ENCODE measurements at places on chromosomes 1 and 21. TPM values are rescaled to one million over a fixed set of nuclear protein-coding genes. Genes with fewer than 3 reads are reported as not detected.

DNA sequence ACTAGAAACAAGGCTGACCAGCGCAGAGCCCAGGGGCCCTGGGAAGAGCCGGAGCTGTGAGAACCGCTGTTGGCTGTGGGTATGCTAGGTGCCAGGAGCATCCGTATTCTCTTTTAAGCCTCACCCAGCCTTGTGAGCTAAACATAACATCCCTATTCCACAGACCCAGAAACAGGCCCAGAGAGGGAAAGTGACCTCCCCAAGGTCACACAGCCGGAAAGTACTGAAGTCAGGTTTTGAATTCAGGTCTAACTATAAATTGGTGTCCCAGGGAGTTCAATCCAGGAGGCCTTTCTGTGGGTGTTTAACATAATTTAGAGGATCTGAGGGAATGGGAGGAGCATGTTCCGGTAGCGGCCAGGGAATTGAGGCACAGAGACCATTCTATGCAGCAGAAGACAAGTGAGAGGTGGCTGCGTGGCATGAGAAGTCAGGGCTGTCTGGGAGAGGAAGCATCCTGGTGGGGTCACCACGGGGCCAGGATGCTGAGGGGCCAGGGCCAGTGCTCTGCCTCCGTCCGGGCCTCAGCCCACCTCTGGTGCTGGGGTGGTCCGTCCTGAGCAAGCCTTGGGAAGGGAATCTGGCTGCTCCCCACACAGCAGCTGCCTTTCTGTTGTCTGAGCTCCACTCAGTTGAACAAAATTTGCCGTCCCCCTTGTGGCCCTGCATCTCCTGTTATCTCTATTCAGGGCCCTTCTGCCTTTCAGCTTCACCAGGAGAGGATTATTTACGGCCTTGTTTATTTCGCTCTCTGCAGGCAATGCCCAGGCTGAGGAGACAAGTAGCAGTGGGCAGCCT lies 338.8 kb upstream of the VAMP3 start:
- DNase-seq = no peak

DNA sequence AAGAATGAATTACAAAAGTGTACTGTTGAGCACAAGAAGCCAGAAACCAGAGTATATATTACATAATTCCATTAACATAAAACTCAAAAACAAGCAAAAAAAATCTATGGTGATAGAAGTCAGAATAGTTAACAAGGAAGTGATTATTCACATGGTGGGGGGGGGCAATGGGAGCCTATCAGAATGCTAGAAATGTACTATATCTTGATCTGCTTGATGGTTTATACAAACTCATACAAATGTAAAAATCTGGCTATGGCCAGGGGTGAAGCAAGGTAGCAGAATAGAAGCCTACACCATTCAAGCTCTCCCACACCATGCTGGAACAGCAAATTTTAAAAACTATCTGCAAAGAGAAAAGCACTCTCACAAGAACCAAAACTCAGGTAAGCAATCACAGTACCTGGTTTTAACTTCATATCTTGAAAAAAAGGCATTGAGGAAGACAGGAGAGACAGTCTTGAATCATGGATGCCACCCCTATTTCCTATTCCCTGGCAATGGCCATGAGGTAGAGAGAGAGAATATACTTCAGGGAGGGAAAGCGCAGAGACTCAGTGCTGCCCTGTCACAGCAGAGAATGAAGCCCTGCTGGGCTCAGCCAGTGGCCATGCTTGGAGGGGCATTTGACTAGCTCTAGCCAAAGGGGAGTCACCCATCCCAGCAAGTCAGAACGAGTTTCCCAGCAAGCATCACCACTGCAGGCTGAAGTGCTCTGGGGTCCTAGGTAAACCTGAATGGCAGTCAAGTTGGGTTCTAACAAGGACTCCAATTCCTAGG lies 73.8 kb downstream of the CDC42BPA start:
- DNase-seq = no peak

DNA sequence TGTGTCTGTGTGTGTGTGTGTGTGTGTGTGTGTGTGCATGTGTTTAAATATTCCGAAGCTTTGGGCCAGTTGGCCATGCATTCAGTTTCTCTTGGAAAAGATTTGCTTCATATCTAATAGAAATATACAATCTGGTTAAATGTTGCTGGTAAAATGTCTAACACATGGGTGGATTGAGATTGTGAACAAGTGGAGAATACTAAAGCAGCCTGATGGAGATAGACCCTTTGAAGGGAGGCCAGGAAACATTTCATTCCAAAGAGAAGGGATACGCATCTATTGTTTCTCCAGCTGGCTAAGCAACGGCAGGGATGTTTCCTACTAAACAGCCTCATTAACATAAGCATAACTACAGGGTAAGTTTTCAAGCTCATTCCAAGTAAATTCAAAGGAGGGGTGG lies 257.5 kb upstream of the PTBP2 start:
- no peak for DNase-seq

C1orf94 gene
- total RNA-seq = not detected

DHX9 gene
- 118 TPM for total RNA-seq

GRCh38 chr1:185373813-185374529 lies 56.9 kb upstream of the IVNS1ABP start:
- DNase-seq = peak; percentile 14

DNA sequence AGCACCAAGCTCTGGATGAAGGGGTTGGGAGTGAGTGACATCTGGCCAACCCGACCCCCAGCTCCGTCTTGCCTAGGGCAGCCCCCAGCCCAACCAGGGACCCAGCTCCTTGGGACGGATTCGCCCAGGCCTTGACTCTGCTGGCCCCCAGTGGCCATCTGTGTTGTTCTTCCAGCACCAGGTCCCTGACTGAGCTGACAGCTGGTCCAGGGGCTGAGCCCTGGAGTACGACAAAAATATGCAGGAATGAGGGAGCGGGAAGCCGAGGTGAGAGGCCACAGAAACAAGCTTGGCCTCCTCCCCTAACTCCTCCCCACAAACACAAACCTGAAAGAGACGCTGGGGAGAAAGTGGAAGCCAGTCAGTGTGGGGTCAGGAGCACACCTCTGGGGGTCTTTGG lies 55.0 kb upstream of the PAX7 start:
- DNase-seq = no peak

GRCh38 chr1:148318904-148319242 lies 164.2 kb downstream of the PPIAL4G start:
- no peak for DNase-seq

DNA sequence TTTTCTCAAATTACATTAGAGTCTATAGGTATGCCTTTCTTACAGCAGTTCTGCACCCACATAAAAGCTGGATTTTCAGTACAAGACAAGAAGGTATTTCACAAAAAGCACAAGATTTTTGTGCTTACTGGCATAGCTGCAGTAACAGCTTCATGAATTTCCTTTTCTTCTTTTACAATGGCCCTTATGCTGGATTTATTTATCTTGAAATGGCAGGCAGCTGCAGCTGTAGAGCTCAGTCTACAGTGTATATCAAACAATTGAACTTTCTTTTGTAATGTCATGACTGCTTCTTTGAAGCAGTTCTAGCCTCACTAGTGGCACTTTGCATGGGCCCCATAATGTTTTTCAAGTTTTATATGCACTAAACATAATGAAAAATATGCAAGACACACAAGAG lies 510.2 kb downstream of the KCNT2 start:
- no peak for DNase-seq

DNA sequence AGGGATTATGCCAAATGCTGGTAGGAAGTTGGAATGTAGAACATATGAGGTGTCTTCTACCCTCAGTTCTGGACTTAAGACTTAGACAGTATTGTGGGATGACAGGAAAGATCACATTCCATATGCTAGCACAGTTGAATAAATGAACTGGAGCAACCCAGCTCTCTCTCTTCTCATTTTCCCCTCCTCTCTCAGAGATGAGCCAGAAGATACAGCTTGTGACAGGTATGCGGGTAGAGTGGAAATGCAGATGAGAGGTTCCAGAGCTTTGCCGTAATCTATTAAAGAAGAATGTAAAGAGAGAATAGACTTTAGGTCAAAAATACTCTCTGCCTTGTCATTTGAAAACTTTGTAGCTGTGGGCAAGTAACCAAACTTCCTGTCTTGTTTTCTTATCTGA lies 32.5 kb upstream of the HMCN1 start:
- no peak for DNase-seq

FNDC5 gene
- total RNA-seq = 0.08 TPM

DNA sequence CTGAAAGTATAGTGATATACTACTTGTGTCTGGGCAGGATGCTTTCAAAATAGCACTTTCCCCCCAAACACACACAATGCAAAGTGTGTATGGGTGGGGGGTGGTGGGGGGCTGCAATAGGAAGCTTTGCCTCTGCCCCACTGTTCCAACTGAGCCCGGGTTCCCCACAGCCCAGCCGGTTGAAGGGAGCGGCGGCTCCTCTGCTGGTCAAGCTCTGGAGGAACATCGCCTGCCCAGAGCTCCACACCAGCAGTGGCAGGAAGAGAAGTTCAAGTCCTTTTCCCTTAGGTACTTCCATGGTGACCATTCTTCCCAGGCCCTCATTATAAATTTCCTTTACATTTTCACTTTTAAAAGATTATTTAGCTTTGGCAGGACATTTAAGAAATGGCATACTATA lies 74.9 kb downstream of the CAPZB start:
- no peak for DNase-seq

PRRX1 gene
- 2.9 TPM for total RNA-seq

ENAH gene
- total RNA-seq = 70.3 TPM

OR2G6 gene
- total RNA-seq = not detected

- DNase-seq = no peak
Observed at GRCh38 chr1:119582801-119583200, 65.3 kb downstream of the ZNF697 start.

DNA sequence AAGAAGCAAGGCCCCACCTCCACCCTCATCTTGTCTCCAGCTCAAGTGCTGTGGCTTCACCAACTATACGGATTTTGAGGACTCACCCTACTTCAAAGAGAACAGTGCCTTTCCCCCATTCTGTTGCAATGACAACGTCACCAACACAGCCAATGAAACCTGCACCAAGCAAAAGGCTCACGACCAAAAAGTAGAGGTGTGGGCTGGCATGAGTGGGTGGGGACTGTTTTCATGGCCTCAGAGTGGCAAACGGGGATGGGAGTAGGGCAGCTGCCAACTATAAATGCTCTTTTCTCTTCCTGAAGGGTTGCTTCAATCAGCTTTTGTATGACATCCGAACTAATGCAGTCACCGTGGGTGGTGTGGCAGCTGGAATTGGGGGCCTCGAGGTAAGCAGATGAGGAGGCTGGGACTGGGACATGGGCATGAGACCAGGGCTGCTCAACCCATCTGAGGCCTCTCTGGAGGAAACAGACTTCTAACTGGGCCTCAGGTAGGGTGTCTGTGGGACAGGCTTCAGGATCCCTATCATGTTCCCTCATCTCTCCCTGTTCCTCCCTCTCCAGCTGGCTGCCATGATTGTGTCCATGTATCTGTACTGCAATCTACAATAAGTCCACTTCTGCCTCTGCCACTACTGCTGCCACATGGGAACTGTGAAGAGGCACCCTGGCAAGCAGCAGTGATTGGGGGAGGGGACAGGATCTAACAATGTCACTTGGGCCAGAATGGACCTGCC lies 8.8 kb upstream of the P3R3URF start:
- DNase-seq = no peak

CR2 gene
- total RNA-seq = not detected

DNA sequence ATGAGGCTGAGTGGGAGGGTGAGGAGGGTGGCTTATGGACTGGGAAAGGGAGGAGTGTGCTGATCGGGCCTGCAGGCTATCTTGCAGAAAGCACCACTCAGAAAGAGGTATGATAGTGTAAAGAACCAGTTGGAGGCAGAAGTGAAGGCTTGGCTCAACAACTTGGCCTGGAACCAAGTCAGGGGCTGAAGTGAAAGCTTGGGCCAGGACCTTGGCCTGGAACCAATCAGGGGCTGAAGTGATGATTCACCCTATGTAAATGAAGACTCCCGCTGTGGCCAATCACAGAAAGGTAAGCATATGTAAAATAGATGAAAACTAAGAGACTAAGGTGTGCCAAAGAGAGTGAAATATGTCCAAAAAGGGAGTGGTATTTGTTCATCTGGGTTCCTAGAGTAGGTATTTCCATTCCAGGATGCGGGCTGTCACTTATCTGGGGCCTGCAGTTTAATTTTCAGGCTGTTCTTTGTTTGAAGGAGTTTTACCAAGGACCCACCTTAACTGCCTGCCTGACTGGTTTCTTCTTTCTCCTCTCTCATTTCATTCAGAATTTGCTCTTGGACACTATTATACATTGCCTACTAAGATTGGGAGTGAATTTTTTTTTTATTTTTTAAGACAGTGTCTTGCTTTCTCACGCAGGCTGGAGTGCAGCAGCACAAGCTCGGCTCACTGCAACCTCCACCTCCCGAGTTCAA lies 5.1 kb upstream of the RFX5 start:
- DNase-seq = no peak

DNA sequence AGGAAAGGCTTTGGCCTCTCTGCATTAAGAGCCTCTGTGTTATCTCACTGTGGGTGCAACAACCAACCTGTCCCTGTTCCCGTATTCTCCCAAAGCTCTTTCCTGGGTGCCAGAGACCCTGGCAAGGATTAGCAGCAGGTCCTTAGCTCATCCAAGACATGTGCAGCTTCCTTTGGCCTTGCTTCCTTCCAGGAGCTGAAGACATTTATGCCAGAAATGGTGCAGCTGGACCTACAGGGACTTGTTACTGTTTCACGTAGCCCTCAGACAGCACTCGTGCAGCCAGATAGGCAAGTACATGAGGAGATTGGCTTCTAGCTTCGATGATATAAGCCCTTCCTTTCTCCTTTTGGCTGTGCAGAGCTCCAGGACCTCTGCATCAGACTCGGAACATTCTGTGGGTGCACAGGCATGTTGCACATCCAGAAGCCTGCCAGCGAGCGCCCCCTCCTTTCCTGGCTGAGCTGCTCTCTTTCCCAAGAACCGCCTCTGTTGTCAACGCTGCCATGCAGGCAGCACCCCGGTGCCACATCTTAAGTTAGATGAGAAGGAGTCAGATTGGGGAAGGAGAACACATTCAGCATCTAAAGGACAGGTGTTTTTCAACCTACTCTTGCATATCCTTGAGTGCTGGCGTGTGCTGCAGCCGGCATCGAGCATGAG lies 284.5 kb upstream of the PLXNA2 start:
- DNase-seq = no peak

GRCh38 chr1:29824511-29825273 lies 588.4 kb downstream of the PTPRU start:
- no peak for DNase-seq

DNA sequence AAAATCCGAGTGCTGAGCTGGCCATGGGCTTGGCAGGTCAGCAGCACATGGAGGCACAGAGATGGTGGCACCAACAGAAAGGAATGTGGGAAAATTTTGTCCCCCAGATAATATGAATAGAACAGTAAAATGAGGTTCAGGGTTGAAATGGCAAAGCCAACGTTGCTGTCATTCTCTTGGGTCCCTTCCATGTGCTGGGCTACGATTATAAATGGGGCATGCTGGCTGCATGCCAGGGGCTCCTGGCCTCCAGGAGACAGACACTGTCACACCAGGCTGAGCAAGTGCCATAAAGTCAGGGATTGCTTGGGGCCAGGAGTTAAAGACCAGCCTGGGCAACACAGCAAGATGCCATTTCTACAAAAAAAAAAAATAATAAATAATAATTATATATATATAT lies 77.1 kb downstream of the TOMM20 start:
- DNase-seq = no peak

SPRR2D gene
- 8.0 TPM for total RNA-seq

LCE1F gene
- total RNA-seq = not detected

- DNase-seq = no peak
Observed at GRCh38 chr1:9840176-9840575, 16.4 kb upstream of the CLSTN1 start.
